ENCODE measurements at places on chromosomes 12 and 14. TPM values are rescaled to one million over a fixed set of nuclear protein-coding genes. Genes with fewer than 3 reads are reported as not detected.

Gene LALBA
- not detected for total RNA-seq

Gene CHPT1
- total RNA-seq: 8.0 TPM

Gene KLRD1
- not detected for total RNA-seq

Gene FOXN4
- total RNA-seq: not detected

Gene RPGRIP1
- total RNA-seq: not detected

Gene TMEM179
- not detected for total RNA-seq

Gene KRT72
- total RNA-seq: not detected

Gene GUCY2C
- 0.20 TPM for total RNA-seq

Gene PTPN6
- total RNA-seq: 17.8 TPM

Gene PSEN1
- 48.3 TPM for total RNA-seq

Gene GRIP1
- 20.1 TPM for total RNA-seq

Gene SERPINA1
- 4.3 TPM for total RNA-seq

Gene CATSPERB
- 3.3 TPM for total RNA-seq

Gene CDH24
- total RNA-seq: 3.4 TPM

Gene TEX22
- 2.0 TPM for total RNA-seq

Gene FRS2
- 15.4 TPM for total RNA-seq

Gene STYX
- total RNA-seq: 13.7 TPM

Gene INF2
- 28.4 TPM for total RNA-seq

Gene NRL
- 1.1 TPM for total RNA-seq

Gene VWF
- total RNA-seq: 53.7 TPM

Gene CEP83
- 11.3 TPM for total RNA-seq

Gene KRT79
- 0.32 TPM for total RNA-seq

Gene KERA
- total RNA-seq: not detected

Gene KICS2
- total RNA-seq: 8.2 TPM

Gene ENTPD5
- 20.0 TPM for total RNA-seq

Gene MAPKAPK5
- total RNA-seq: 24.0 TPM

Gene TXNRD1
- total RNA-seq: 8.7 TPM

Gene TBC1D30
- total RNA-seq: 0.72 TPM

Gene KLRG1
- total RNA-seq: 0.48 TPM

Gene PLXNC1
- total RNA-seq: 1.7 TPM

Gene MUCL1
- total RNA-seq: not detected

Gene TAPBPL
- total RNA-seq: 11.4 TPM

Gene DDHD1
- 2.8 TPM for total RNA-seq

Gene TSPAN8
- 0.60 TPM for total RNA-seq

Gene KCNA1
- not detected for total RNA-seq

Gene AICDA
- total RNA-seq: not detected

Gene CEP128
- 4.2 TPM for total RNA-seq

Gene DDX47
- total RNA-seq: 36.5 TPM

Gene SLC25A47
- total RNA-seq: not detected

Gene NTN4
- 5.5 TPM for total RNA-seq

Gene HPD
- 0.28 TPM for total RNA-seq

Gene SCAF11
- 64.8 TPM for total RNA-seq

Gene DDN
- 0.28 TPM for total RNA-seq

Gene TAS2R7
- total RNA-seq: not detected

Gene NAP1L1
- total RNA-seq: 194 TPM

Gene PPFIA2
- not detected for total RNA-seq

Gene NGB
- total RNA-seq: not detected

Gene HOXC5
- total RNA-seq: 0.60 TPM

Gene SOAT2
- not detected for total RNA-seq

Gene MBIP
- total RNA-seq: 12.5 TPM

Gene ADAM21
- not detected for total RNA-seq

Gene OTOGL
- total RNA-seq: 0.04 TPM

Gene REC8
- 5.4 TPM for total RNA-seq
